Activated CD4-positive, alpha-beta memory T cell treated with anti-CD3 and anti-CD28 coated beads, Interleukin-2, amount 10 ng/mL, durations not matched to agents 7 days and 5 days (primary cell): ENCODE measurements at places on chromosomes 3 and 15.

DNA sequence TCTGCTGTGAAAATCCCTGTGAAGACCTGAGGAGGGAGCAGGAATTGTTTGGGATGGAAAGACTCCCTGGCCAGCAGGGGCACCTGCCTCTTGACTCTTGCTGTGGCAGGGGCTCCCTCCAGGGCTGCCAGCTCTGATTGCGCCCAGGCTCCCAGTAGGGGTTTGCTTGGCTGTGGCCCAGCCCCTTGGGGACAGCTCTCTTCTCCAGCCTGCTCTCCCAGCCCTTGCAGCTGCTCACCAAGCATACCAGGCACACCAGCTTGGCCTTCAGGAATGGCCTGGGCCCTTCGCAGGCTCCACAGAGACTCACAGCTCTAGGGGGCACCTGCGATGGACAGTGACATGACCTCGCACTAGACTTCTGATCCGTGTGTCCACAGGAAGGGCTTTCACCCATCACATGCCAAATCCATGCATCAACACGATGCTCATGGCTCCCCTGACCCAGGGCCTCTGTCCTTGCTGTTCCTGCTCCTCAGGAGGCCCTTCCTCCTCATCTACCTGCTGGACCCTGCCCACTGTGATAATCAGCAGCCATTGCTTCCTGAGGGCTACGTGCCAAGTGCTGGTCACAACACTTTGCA is 61.8 kb downstream of the SCN5A start:
- peaks cover 5% of the 10 kb centered on the region for H3K27me3 ChIP-seq
- H3K4me3 ChIP-seq: no peak overlapping the region
- no peaks in the 10 kb centered on the region for H3K4me1 ChIP-seq
- DNase-seq: peak; percentile 11
- no peak overlapping the region for H3K27ac ChIP-seq
- no peaks in the 10 kb centered on the region for H3K36me3 ChIP-seq

- DNase-seq: no peak
- H3K4me1 ChIP-seq: no peaks in the 10 kb centered on the region
- peaks cover 3% of the 10 kb centered on the region for H3K27me3 ChIP-seq
- no peaks in the 10 kb centered on the region for H3K36me3 ChIP-seq
- H3K4me3 ChIP-seq: no peak overlapping the region
- H3K27ac ChIP-seq: no peak overlapping the region
Observed at GRCh38 chr15:94620632-94621031, 389.3 kb downstream of the MCTP2 start.

GRCh38 chr15:96728591-96728990 is 398.1 kb downstream of the NR2F2 start:
- no peaks in the 10 kb centered on the region for H3K27me3 ChIP-seq
- H3K4me3 ChIP-seq: no peak overlapping the region
- H3K36me3 ChIP-seq: no peaks in the 10 kb centered on the region
- no peak for DNase-seq
- no peaks in the 10 kb centered on the region for H3K4me1 ChIP-seq
- no peak overlapping the region for H3K27ac ChIP-seq

- H3K27ac ChIP-seq: no peak overlapping the region
- H3K4me3 ChIP-seq: no peak overlapping the region
Observed at GRCh38 chr3:81744366-81744765, 17.1 kb downstream of the GBE1 start.
